Activated CD4-positive, alpha-beta T cell treated with anti-CD3 and anti-CD28 coated beads for 48 hours (primary cell): ENCODE measurements at places on chromosomes 6 and 20.

DNA sequence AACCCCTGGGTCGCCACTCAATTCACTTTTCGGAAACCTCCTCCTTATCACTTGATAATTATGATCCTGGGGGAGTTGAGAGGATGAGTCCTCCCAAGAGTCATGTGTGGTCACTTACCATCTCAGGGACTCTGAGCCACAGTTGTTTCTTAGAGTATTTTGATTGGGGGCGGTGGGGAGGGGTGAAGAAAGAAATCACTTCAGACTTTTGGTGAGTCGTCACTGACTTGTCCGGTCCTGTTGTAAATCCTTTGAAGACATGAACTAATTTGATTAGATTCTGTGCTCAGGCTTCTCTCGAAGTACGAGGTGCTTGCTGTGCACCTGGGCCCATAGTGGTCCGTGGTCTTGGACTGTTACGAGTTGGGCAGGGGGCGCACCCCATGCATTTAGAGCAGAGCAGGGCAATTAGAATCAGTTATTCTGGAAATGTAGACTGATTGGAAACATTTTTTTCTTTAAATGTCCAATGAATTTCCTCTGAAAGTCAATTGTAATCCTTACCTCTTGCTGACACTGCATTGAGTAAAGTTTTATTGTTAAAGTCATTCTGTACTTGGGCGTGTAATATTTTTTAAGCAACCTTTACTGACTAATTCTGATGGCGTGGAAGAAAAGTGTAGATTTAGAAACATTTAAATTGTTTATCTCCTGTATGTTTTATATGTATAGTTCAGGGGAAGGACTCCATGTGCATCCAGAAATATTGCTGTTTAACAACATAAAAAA, 173.4 kb downstream of the SLC16A10 start:
- DNase-seq = peak; percentile 11

GRCh38 chr6:41747256-41748101, at the start of gene PGC:
TSS of gene PGC (minus strand) at chr6:41747397. CDS start at chr6:41747334, 63 bp downstream.
- DNase-seq = no peak

DNA sequence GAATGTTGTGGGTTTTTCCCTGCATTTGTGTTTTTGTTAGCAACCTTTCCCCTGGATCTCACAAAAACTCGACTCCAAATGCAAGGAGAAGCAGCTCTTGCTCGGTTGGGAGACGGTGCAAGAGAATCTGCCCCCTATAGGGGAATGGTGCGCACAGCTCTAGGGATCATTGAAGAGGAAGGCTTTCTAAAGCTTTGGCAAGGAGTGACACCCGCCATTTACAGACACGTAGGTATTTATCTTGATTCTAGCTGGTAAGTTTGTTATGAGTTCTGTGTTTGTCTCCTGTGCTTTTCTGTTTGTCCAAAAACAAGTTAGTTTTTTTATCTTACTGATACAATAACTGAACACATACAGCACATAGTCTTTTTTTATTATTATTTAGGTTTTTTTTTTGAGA, 3.0 kb downstream of the SLC25A27 start:
- DNase-seq = peak; percentile 8

DNA sequence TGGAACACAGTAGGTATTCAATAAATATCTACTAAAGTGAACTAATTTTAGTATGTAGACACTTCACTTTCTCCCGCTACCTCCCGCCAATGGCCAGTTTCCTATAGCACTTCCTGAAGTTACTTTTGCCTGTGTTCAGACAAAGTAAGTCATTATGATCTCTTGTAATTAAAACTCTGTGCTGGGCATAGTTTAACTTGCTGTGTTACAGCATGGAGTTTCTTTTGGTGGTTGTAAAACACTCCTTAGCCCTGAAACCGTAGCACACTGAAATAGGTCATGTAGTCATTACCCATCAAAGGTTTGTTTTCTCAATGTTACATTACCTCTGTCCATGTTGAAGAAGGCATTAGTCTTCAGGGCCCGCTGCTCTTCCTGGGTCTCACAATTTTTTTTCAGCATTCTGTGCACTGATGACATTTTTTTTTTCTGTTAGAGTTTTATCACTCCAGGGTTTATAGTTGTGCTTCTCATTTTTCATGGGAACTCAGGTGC, 54.0 kb upstream of the CENPW start:
- DNase-seq = no peak

GRCh38 chr6:141110481-141110880, 1022.2 kb upstream of the GJE1 start:
- no peak for DNase-seq

- no peak for DNase-seq
These were observed 107.0 kb downstream of the CD83 start for GRCh38 chr6:14224359-14225103.

DNA sequence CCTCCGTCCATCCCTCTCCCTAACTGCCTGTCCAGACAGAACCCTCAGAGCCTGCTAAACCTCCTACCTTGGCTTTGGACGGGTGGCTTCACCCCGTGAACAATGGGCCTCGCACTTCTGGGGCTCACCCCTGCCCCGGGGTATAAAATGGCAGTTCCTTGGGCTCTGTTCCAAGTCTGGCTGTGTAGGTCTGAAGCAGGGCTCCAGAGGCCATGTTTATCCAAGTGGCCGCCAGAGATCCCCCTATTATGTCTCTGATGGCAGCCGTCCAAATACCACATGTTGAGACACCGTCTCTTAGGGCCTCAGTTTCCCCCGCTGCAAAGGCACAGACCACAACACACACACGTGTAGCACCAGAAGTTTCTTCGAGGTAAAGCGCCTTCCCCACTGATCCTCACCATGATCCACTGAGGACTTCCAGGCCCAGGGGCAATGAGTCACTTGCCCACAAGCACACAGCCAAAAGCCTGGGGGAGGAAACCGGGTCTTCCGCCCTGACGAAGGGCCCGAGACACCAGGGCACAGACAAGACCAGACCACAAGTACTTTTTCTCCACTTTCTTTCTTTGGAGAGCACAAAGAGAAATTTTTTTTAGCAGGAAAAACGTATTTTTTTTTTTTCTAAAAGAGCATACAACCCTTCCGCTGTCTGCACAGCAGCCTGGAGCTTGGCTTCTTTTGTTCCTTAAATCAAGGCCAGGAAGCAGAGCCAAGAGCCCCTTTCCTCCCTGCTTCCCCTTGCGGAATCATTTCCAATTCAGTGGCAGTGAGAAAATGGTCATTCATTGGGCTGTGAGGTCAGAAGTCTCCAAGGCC, 11.8 kb downstream of the CPNE5 start:
- peak; percentile 38 for DNase-seq

- DNase-seq = no peak
These were observed 48.6 kb upstream of the THBS2 start for GRCh38 chr6:169302255-169302654.
